ENCODE measurements at places on chromosomes 12 and 14.
A peak's percentile ranks its signal among the peaks of the same experiment; 100 is the strongest.

DNA sequence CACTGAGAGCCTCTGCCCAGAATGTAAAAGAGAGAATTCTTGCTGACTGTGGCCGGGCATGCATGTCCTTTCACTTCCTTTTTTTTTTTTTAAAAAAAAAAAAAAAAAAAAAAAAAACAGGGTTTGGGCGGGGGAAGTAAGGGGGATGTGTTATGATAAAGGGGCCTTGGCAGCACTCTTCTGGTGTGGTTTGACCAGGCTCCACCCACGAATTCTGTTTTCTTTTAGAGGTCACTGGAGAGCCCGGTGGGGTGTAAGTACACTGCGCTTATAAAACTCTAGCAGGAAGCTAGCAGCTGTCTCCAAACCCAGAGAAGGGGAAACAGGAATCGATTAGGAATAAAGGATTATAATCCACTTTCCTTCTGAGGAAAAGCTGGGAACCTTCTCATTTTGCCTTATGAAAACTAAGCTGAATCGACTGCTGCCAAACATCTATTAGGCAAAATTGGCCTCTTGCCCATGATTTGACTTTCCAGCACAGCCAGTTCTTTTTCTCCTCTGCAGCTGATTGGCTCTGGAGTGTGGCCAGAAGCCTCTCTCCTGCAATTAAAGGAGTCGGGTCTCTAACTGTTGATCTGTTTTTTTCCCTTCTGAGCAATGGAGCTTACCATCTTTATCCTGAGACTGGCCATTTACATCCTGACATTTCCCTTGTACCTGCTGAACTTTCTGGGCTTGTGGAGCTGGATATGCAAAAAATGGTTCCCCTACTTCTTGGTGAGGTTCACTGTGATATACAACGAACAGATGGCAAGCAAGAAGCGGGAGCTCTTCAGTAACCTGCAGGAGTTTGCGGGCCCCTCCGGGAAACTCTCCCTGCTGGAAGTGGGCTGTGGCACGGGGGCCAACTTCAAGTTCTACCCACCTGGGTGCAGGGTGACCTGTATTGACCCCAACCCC lies 27.7 kb upstream of the HIGD1C start:
- DNase-seq, result peak; percentile 94

DNA sequence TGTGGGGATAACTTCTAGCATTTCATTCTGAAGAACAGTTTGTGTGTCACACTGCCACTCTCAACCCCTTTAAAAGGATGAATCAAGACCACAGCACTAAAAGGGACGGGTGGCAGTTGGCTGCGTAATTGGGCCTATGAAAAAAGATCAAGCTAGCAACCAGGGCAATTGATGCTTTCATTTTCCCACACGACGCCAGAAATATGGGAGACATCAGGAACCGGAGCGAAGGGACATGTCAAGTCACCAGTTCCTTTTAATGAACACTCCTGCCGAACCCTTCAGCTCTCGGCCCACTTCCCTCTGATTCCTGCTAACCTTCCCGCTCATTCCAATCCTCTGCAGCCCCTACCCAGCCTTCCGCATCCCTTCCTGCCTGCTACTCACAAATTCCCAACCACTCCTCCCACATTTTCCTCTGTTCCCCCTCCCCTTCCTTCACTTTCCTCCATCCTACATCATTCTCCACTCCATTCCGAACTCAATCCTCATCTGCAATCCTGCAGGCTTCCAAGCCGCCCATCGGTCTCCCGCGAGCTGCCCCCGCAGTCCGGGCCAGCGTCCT lies 753 bp downstream of the CSRNP2 start:
- DNase-seq, result peak; percentile 57

DNA sequence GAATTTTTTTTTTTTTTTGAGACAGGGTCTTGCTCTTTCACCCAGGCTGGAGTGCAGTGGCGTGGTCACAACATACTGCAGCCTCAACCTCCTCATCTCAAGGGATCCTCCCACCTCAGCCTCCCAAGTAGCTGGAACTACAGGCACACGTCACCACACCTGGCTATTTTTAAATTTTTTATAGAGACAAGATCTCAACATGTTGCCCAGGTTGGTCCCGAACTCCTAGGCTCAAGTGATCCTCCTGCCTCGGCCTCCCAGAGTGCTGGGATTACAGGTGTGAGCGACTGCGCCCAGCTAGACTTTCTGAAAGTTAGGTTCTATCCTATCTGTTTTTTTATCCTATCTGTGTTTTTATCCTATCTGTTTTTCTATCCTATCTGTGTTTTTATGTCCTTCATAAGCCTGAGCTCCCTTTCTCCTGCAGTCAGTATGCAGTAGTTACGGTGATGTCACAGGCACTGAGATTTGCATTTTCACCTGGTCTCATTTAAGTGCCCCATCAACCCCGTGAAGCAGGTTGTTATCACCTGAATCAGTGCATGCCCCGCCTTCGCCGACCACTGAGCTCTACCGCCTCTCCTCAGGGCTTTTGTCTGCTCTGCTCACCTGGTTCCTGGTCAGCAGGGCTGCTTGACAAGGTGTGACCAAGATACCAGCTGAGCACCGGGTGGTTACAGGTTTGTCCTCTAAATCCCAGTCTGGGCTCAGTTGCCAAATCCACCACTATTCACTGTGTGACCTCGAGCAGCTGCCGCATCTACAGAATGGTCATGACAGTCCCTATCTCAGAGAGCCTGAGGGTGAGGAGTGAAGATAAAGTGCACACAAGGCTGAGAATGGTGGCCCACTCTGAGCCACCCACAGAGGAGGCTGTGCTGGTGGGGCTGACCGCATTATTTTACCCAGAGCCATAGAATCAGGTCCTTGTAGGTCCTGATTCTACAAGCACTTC lies 33.1 kb downstream of the SYNDIG1L start:
- no peak for DNase-seq

GRCh38 chr12:54601841-54602240 lies 13.4 kb upstream of the PPP1R1A start:
- DNase-seq, result no peak

DNA sequence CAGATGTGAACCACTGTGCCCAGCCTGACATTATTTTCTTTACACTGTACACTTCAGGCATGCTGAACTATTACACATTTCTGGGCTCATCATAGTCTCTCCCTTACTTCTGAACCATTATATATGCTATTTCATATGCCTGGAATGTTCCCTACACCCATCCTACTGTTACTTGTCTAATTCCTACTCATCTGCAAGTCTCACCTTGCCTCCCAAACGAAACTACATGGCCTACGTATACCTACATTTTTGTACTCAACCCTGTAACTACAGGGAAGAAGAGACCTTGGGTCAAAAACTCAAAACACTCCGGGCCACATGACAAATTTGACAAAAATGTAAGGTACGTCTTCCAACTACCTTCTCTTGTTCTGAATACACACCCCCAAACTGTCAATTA lies 9.5 kb upstream of the EEA1 start:
- no peak for DNase-seq

DNA sequence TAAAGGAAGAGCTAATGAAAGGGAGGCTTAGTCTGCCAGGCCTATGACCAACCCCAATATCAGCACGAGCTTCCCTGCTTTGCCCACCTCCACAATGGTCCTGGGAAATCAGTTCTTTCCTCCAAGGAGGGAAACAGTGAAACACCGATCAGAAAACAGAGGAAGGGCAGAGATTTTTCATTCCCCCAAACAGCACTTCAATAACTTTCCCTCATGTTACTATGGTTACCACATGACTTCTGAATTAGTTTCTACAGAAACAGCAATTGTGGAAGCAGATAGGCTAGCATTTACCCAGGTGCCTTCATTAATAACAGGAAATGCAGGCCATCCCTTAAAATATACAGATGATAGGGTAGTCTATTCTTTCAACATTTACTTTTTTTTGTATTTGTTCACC lies 35.9 kb downstream of the TRIM9 start:
- DNase-seq, result no peak

GRCh38 chr12:99370421-99371138 lies 277.0 kb upstream of the GARIN6 start:
- DNase-seq, result no peak

DNA sequence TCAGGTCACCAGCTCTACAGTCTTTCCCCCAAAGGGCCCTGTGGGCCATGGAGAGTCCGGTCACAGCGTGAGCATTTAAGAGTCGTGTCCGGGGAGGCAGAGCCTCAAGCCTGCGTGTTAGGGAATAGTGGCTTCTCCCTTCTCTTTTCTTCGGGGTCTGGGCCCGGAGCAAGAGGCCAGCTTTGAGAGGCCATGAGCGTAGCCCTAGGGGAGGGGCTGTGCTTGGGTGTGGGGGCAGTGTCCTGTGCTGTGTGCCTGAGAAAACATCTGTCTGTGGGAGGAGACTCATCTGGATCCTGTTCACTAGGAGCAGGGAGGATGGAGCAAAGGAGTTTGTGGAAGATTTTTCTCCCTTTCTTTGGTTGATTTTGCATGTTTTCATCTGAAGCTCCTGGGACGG lies 5.3 kb downstream of the LRP1-AS start:
- no peak for DNase-seq

GRCh38 chr14:66503532-66503931 lies 4.4 kb upstream of the GPHN start:
- no peak for DNase-seq

DNA sequence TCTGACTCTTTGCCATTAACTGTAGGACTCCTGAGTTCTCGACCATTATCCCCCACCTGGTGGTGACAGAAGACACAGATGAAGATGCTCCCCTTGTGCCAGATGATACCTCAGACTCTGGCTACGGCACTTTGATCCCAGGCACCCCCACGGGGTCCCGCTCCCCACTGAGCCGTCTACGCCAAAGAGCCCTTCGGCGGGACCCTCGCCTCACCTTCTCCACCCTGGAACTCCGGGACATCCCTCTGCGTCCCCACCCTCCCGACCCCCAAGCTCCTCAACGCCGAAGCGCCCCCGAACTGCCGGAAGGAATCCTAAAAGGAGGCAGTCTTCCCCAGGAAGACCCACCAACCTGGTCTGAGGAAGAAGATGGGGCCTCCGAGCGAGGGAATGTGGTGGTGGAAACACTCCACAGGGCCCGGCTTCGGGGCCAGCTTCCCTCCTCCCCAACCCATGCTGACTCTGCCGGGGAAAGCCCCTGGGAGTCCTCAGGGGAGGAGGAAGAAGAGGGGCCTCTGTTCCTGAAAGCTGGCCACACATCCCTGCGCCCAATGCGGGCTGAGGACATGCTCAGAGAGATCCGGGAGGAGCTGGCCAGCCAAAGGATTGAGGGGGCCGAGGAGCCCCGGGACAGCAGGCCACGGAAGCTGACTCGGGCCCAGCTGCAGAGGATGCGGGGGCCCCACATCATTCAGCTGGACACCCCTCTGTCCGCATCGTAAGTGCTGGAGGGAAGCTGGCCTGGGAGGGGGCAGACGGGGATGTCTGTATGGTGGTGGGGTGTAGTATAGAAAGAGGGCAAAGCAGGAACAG lies 14.4 kb downstream of the TNFRSF1A start:
- no peak for DNase-seq

GRCh38 chr14:102525219-102525928 lies 15.8 kb upstream of the ANKRD9 start:
- no peak for DNase-seq

DNA sequence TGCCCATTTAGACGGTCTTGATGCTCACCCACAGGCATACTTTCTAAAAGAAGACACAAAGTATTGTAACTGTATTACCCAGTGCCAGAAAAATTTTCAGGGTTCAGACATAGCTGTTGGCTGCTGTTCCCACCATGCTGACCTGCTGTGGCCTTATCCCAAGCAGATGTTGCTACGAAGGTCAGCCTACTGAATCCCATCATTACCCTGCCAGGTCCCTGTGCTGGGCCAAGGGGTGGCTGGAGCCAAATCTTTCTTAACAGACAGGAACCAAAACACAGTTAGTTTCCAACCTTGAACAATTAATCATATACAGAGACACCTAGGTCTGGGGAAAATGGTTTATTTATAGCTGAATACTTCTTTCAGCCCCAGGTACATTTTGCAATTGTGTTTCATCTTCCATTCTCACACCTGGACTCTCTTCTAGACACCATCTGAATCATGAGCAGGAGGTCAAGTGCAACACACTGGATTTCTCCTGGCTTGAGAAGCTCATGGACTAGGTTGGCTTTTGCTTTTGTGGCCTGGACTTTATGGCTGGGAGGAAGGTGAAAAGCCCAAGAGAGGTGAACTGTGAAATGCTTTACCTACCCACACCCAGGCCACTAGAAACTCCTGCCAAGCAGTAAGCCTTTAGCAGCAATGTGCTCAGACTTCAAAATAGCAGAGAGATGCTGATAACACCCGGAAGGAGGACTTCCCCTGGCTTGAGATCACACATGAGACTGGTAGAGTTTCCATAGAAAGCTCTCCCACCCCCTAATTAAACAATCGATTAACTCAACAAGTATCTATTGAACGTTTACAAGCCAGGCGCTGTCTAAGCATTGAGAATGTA lies 150.1 kb downstream of the SUDS3 start:
- no peak for DNase-seq

DNA sequence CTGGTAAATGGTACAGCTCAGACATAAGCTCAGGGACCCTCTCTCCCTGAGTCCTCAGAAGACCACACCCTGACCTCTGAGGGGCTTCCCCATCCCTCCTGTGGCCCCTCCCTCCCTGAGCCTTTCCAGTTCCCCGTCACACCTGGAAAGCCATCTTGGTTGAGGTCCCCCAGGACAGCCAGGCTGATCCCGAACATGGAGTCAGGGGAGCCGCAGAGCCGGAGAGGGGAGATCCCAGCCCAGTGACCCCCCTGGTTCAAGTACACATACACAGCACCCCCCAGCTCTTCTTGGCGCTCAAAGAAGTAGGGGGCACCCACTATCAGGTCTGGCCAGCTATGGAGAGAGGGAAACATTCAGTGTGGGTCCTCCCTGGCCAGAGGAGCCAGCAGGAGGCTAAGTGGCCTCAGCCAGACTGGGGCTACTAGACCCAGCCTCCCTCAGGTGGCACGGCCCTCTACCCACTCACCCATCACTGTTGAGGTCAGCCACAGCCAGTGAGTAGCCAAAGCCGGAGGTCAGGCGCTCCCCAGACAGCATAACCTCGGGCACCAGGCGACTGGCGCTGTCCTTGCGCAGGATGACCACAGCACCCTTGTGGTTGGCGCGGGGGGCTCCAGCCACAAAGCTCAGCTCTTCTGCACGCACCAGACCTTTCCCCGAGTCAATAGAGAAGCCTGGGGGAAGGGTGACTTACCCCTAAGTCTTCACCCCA lies 9.3 kb downstream of the ITGA7 start:
- no peak for DNase-seq

- DNase-seq, result no peak
These were observed 28.9 kb downstream of the SLC15A4 start for GRCh38 chr12:128794661-128795529.

Measured in spinal cord (tissue), 10 donors.